HT-29 (cell line): ENCODE measurements at places on chromosomes 6 and 20. TPM values are rescaled to one million over a fixed set of nuclear protein-coding genes. Genes with fewer than 3 reads are reported as not detected.

The PPIL6 gene
- total RNA-seq: 0.48 and 0.50 TPM in 2 replicates

The ABHD16B gene
- not detected in 2 replicates for total RNA-seq

The MYT1 gene
- total RNA-seq: 2.8 and 5.8 TPM in 2 replicates

The HLA-DPB1 gene
- total RNA-seq: not detected in 2 replicates

The FKBP1C gene
- 0.08 and 0.13 TPM in 2 replicates for total RNA-seq
